BJ (cell line): ENCODE measurements at places on chromosomes 11 and 22.

GRCh38 chr22:49730656-49731055 lies 97.0 kb downstream of the BRD1 start:
- DNase-seq: no peak

- no peak for DNase-seq
These were observed 16.8 kb downstream of the TRMU start for GRCh38 chr22:46352276-46352675.

DNA sequence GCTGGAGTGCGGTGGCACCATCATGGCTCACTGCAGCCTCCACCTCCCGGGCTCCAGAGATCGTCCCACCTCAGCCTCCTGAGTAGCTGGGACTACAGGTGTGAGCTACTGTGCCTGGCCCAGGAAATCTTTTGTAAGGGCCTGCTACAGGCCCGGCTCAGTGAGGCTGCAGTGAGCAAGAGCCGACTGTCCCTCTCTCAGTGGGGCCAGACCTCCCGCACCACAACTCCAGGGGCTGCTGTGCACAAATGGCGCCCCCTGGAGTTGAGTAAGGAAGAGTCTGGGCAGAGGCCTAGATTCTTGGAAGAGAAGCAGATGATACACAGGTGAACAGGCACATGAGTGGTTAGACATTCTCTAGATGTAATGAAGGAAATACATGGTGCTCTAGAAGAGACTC lies 7.0 kb downstream of the SERHL2 start:
- DNase-seq: no peak

DNA sequence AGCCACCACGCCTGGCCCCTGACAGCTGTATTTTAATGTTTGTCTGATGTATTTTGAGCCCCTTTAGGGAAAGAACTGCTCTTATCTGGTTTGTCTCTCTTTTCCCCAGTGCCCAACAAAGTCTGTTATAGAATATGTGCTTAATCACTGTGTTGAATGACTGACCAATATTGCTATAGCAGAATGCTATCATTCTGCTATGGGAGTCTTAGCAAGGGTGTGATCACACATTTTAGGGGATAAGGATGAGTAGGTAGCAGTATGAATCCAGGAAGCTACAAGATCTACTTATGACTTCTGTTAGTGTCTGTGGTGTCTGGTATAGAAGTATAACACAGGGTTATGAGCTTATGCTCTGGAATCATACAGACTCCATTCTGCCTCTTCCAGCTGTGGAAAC lies 117.5 kb upstream of the RRM1 start:
- no peak for DNase-seq

GRCh38 chr11:70108250-70108649 lies 30.1 kb downstream of the ANO1 start:
- DNase-seq: peak; percentile 45

GRCh38 chr11:11318461-11318860 lies 34.6 kb downstream of the CSNK2A3 start:
- DNase-seq: no peak

DNA sequence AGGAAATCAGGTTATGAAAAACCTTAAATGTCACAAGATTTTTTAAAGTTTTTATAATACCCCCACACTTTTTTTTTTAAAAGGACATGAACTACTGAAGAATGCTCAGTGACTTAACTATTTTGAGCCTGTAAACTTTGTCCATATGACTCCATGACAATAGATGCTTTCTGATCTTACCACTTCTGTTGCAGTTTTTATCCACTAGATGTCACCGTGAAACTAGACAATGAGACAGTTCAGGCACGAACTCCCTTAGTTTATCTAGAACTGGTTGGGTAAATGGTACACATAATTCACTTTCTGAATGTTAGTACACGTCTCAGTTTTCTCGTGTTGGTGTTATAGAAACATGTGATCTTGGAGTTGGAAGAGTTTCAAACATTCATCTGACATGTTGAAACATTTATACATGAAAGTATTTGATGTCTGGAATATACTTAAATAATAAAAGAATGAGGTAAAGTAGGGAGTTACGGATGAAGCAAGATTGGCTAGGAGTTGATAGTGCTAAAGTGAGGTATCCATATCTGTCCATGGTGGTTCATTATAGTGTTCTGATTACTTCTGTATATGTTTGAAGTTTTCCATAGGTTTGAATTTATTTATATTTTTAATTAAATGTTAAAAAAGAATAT lies 8.1 kb downstream of the CCDC15 start:
- DNase-seq: no peak

- no peak for DNase-seq
These were observed 488.2 kb upstream of the API5 start for GRCh38 chr11:42823546-42823945.

- no peak for DNase-seq
These were observed 352.7 kb upstream of the MPPED2 start for GRCh38 chr11:30938810-30939209.

DNA sequence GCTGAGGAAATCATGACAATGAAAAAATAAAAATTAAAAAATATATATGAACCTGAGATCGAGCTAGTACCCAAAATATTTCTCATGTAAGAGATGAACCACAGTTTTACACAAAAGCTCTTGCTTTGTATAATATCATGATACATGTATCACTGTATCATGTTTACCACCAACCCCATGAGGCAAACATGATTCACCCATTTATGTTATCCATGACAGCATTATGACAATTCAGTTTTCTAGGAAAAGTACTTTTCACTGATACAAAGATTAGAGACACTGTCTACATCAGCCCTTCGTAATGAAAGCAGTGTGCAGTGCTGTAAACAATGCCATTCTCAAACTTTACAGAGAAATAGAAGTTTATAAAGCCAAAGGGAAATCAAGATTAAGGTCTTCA lies 852.5 kb upstream of the LRRC4C start:
- no peak for DNase-seq

GRCh38 chr22:48794906-48795305 lies 1032.8 kb downstream of the BRD1 start:
- no peak for DNase-seq

DNA sequence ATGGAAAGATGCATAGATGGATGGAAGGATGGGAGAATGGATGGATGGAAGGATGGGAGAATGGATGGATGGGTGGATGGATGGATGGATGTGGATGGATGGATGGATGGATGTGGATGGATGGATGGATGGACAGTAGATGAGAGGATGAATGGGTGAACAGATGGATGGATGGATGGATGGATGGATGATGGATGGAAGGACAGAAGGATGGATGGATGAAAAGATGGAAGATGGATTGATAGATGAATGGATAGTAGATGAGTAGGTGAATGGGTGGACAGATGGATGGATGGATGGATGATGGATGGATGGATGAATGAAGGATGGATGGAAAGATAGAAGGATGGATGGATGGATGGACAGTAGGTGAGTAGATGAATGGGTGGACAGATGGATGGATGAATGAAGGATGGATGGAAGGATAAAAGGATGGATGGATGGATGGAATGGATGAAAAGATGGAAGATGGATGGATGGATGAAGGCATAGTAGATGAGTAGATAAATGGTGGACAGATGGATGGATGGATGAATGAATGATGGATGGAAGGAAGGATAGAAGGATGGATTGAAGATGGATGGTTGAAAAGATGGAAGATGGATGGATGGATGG lies 15.5 kb downstream of the FGF3 start:
- no peak for DNase-seq

- no peak for DNase-seq
These were observed 239.1 kb upstream of the ARHGAP20 start for GRCh38 chr11:110951037-110951949.
